Activated naive CD4-positive, alpha-beta T cell treated with anti-CD3 and anti-CD28 coated beads for 36 hours (primary cell): ENCODE measurements at places on chromosomes 6 and 20.

- DNase-seq: no peak
Measured at GRCh38 chr6:25147223-25147622, 132.0 kb upstream of the CARMIL1 start.

DNA sequence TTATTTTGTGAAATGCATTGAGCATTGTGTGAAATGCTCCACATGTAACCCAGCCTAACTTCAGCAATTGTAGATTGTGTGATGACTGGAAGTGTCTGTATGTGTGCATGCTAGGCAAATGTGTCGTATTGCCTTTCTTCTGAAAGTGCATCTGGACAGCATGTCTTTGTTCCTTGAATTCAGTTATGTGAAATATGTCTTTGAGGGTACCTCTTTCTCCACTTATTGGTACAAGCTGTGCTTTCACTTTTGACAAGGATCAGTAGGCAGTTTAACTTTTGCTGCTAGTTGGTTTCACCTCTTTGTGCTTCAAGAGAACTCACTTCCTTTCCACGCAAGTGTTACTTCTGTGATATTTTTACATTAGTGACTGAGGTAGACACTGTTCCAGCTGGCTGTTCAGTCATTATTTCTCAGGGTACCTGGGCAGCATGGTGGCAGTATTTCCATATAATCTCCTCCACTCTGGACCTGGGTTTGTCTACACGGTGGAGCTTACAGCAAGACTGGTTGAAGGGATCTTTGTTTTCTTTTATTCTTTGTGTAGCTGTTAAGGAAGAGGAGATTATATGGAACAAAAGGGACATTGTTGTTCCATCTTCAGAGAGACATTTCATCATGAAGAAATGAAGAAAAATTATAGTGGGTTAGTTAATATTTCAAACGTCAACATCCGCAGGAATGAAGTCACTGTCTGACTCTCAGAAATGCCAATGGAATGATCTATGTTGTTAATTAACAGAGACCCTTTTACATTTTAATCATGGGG lies 175.4 kb downstream of the UTRN start:
- peak; percentile 37 for DNase-seq

DNA sequence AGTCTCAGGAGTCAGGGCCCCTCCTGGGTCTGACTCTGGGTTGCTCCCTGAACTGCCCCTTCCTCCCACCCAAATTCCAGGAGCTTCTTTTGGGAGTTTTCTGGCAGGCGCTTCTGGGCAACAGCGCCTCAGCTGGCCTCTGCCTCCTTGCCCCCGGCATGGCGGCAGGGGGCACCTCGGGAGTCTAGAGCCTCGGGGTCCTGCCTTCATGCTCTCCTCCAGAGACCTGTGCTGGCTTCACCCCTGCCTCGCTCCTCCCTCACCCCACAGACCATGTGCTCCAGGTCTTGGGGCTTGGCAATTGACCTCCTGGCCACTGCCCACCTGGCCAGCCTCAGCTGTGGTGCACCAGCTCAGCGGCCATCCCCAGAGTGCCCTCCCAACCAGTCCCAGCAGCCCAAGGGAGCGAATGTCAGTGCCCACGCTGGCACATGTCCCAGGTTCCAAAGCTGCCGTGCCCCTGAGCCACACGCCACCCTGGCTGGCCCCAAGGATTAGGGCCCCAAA lies 43.4 kb downstream of the SRC start:
- no peak for DNase-seq

DNA sequence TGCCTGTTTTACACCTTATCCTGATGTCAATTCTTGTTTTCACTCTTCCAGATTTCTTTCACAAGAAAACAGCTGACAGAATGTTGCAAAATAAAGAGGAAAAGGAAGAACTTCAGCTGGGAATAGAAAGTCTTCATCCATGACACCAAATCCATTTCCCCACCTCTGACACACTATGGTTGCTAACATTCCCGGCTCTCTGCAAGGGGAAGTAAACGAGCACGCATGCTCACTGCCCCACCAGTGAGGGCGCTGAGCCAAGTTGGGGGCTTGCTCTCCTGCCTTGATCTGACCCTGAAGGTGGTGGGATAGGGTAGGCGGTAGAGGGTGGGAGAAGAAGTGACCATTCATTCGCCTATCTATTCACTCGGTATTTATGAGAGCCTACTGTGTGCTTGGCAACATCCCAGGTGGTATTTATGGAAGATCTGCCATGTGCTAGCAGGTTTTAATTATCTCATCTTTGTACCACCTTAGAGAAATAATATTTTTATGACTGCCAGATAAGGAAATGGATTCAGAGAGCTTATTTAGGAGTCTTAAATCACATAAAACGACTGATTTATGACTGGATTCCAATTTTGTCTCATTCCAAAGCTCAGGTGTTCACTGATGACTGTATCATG lies 206.2 kb downstream of the FOXC1 start:
- no peak for DNase-seq

DNA sequence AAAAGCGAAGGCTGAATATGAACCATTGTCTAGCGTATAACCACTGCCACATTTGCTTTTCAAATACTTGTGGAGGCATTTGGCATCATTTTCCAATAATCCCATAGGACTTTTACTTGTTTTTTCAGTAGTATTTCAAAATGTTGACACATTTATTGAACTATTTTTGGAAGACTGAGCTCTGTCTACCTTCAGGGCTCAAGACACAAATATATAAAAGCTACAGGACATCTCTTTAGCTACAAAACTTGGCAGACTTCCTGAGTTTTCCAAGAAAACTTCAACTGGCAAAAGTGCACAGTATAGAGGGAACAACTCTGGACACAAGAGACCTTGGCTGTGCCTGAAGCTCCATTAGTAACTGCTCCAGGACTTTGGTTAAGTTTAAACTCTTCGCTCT lies 13.4 kb downstream of the EPB41L2 start:
- DNase-seq: no peak

DNA sequence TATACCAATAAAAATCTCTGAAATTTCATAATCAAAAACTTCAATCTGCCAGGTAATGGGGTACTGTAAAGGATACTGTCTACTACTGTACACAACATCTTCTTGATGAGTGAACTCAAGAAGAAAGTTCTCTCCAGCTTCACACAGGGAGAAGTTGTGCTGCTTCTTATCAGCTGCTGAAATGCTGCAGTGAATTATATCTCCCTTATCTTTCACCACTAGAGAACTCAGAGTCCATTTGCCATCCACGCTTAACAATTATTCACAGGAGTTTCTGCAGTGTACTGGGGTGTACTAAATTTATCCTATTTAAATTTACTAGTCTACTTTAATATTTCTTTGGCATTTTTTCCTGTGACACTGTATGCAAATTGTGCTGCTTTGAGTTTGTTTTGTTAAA lies 384.8 kb downstream of the TFAP2B start:
- DNase-seq: no peak

- no peak for DNase-seq
Measured at GRCh38 chr6:35733633-35734032, 3.2 kb upstream of the ARMC12 start.

- DNase-seq: no peak
Measured at GRCh38 chr20:858011-858410, 24.5 kb downstream of the FAM110A start.

DNA sequence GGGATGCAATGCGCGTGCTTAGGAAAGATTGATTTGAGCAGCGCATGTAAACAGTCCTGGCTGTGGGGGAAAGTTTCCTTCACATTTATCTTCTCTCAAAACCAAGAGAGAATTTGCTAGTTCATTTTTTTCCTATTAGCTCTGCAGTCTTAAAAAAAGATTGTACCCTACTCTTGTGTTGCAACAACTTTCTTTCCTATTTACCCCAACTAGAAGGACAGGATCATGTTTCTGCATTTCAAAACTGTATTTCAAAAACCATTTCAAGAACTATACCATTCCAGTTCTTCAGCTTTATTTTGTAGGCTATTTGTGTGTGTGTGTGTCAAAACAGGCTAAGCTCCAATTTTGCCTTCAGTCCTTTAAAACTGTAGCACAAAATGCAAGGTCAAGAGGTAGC lies 473.1 kb downstream of the KIF16B start:
- DNase-seq: no peak

DNA sequence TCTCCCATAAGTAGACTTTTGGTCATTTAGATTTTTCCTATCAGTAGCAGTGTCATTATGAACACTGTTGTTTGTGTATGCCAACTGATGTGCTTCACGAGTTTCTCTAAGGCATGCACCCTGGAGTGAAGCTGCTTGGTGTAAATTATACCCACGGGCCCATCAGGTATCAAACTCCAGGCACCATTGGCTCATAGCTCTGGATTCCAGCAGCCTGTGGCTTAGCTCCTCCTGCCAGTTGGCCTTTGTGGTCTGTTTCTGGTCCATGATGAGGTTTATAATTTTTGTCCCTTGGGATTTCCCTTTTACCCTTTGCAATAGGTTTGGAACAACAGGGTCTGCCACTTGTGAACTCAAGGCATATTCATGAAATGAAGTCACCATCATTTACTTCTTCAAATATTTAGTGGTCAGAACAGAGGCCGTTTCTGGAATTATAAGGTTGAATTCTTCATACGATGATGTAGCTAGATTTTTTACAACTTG lies 350.5 kb downstream of the PRL start:
- DNase-seq: no peak

GRCh38 chr6:20559924-20560551 lies 25.8 kb downstream of the CDKAL1 start:
- no peak for DNase-seq

GRCh38 chr6:21722510-21722909 lies 129.0 kb downstream of the SOX4 start:
- no peak for DNase-seq

GRCh38 chr6:40328386-40328985 lies 258.7 kb downstream of the LRFN2 start:
- peak; percentile 55 for DNase-seq

- DNase-seq: no peak
Measured at GRCh38 chr6:110781522-110782214, 33.6 kb downstream of the CDK19 start.

- no peak for DNase-seq
Measured at GRCh38 chr20:42027746-42028268, 409.6 kb upstream of the CHD6 start.

DNA sequence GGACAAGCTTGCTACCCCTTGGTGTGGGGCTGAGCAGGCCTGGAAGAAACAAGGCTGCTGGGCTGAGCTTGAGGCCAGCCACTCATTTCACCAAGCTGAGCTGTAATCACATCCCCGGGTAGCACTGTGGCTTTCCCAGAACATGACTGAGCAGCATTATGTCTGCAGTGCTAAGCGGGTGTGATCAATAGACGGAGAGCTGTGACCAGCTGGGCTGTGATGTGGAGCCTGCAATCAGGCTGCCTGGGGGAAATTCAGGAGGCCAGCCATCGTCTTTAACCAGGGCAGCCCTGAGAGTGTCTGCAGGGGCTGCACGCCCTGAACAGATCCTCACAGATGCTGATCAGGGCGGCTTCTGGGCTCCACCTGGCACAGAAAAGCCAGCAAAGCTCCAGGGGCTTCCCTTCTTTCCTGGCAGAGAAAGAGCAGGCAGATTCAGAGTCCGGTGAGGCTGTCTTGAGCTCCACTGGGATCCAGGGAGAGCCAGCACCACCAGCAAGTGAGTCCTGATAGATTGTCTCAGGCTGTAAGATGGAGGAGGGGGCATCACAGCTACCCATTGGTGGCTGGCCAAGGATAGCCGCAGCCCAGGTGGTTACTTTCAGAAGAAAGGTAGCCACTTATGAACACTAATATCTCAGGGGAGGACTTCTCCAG lies 165.9 kb downstream of the NRN1 start:
- DNase-seq: no peak

- no peak for DNase-seq
Measured at GRCh38 chr6:111794727-111795452, 78.4 kb downstream of the FYN start.

DNA sequence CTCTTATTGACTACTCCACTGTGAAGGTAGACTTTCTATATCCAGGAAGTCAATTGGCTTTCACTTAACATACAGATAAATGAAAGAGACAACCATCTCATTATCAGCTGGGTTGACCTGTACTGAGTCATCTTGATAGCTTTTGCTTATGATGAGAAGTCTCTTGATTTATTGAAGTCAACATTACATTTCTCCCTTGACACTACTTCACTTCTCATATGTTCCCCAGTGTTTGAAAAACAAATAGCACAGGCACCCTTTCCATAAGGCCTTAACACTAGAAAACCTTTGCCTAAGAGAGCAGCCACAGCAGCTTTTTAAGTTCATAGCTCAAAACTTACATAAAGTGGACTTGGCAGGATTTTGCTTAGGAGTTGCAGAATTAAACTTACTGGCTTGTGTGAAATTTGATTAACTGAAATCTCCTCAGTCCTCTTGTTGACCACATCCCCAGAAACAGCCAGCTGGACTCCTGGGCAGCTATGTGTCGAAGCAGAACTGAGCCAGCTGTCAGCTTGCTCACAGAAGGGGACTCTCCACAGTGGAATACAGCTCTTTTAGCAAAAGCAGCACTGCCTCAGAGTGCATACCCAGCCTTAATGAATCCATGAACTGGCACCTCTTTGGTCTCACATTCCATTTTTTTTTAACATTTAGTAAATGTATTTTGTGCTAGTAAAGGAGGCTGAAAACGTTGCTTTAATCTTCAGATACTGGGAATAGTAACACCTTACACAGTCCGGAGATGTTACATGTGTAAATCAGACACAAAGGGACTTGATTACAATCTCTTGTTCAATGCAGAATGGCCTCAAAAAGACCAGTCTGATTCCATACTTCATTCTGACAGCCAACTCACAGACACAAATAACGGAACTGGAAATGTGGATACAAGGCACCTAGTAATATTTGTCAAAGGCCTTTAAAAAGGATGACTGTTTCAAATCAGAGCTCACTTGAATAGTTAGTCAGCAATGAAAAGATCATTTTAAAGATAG lies 1532.7 kb downstream of the HACE1 start:
- DNase-seq: no peak

DNA sequence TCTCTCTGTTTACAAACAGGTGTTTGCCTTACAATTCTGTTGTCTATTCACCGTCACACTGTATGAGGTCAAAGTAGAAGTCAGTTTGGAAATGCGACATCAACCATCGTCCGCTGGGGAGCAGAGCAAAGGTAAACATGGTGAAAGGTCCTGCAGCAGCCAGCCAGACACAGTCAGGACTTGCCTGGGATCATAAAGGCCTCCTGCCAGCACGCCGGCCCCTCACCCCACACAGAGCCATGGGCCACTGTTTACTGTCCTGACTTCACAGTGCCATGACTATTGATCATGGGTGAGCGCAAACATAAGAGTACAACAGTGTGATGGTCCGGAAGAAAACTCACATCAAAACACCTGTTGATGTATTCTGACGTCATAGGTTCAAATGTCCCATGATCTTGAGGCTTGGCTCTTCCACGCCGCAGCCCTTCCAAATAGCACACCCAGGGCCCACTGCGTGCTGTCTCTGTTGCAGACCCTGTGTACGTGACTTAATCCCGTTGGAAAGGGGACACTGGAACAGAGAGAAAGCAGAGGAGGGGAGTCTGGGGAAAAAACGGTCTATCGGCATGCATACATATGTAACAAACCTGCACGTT lies 16.9 kb upstream of the PPP1R3G start:
- no peak for DNase-seq
